ENCODE measurements at places on chromosomes 6 and 20.

- DNase-seq = no peak
Observed at GRCh38 chr6:160005861-160006540, 37.1 kb downstream of the IGF2R start.

- no peak for DNase-seq
Observed at GRCh38 chr6:3135668-3136291, 17.3 kb downstream of the BPHL start.

- DNase-seq = no peak
Observed at GRCh38 chr6:169886631-169887227, 135.3 kb downstream of the ERMARD start.

- DNase-seq = no peak
Observed at GRCh38 chr20:50379049-50379990, 130.9 kb upstream of the PTPN1 start.

DNA sequence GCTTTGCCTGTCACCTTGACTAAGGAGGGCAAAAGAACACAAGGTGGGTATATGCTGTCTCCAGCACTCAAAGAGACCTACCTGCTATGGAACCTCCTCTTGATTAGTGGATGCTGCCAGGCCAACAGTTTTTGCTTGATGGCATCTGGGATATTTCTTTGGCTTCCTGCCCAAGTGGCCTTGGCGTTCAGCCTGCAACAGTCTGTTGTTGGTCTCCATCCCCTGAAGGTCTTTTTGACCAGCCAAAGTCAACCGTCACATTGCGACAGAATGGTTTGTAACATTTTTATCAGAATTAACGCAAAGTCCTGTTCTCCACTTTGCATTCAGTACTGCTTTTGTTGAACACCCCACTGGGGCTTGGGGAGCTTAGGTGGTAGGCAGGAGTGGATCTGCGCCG is 37.1 kb downstream of the SERPINB1 start:
- DNase-seq = no peak

- peak; percentile 74 for DNase-seq
Observed at GRCh38 chr20:58102744-58103516, 125.5 kb downstream of the ANKRD60 start.

DNA sequence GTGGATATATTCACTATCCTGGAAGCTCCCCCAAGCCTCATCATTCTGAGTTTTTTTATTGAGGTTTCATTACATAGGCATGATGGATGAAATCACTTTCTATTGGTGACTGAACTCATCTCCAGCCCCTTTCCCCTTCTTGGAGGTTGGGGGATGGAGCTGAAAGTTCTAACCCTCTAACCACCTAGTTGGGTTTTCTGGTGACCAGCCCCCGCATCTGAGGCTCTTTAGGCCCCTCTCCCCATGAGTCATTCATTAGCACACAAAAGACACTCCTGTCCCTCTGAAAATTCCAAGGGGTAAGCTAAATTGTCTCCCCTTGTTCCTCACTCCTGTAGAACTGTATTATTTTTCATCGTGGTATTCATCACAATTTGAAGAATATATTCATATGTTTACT is 33.3 kb downstream of the GFRA4 start:
- DNase-seq = no peak

DNA sequence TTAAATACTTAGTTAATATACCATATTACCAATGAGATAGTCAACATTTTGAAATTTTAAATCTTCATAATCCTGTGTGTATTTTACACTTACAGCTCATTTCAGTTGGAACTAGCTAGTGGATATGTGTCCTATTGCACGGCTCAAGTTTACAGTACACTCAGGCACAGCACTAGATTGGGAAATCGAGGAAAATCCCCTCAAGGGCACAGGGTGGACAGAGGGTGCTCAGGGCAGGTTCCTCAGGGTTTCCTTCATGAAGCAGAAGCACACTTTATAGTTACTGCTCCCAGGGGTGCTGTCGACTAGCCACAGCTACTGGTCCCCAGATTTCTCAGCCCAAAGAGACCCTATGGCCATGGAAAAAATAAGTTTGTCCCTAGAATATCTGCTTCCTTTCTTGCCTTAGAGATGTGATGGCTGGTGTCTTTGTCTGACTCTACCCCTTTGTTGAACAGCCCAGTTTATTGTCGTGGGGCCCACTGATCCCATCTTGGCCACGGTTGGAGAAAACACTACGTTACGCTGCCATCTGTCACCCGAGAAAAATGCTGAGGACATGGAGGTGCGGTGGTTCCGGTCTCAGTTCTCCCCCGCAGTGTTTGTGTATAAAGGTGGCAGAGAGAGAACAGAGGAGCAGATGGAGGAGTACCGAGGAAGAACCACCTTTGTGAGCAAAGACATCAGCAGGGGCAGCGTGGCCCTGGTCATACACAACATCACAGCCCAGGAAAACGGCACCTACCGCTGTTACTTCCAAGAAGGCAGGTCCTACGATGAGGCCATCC is 1.5 kb downstream of the BTN2A1 start:
- no peak for DNase-seq

- DNase-seq = no peak
Observed at GRCh38 chr6:46808806-46809205, 15.6 kb downstream of the MEP1A start.

Measured in activated CD8-positive, alpha-beta T cell treated with anti-CD3 and anti-CD28 coated beads for 36 hours (primary cell).